ENCODE measurements at places on chromosomes 3 and 15.

GRCh38 chr15:51830276-51830806, 888 bp downstream of the TMOD3 start:
- DNase-seq = no peak

DNA sequence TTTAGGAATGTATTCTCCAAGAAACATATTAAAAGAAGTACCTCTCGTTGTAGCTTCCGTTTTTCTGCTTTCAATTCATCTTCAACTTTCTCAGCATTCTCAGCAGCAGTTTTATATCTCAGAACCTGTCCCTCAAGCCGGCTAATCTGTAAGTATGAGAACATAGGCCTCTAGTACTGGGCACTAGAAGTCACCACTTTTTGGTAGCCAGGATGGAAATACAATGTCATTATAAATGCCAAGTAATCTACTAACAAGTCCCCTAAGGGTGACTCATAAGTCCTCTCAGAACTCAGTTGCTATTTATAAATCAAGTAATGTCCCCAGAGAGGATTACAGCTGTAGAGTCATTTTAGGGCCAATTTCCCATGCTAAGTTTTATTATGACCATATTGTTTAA, 61.1 kb downstream of the MLH1 start:
- DNase-seq = no peak

DNA sequence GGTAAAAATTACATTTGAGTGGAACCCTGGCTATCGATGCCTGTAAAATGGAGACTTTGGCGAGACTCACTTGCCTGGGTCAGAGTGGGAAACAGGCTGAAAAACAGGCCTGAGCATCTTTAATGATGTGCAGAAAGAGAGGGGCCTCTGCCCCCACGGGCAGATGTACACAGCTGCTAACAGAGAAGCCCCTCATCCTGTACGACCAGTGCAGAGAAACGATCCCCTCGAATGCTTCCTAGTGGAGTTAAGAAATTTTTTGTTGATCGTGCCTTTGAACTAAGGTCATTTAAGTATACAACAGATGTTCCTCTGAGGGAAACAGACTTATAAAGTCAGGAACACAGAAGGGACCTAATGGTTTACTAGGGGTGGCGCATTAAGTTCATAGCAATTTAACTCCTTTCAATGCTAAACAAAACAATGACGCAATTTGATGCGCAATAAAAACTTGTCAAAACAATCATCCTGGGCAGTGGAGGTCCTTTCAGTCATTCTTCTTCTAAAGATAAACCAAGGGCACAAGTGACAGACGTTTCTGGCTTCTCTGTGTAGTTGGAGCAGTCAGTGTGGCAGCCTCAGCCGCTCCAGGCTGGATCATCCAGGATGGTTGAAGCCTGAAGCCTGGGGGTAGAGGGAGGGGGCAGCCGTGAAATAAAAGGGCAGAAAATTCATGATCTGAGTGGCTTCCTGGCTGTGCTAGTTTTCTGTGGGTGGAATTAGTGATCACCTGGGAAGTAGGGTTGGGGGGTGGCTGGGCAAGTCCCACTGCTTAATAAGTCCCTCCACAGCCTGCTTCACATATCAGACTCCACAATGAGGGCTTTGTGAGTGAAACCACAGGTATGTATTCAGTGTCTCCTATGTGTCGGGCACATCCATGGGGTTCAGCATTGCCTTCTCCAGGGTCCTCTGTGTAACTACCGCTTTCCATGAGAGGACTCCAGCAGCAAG, 50.8 kb upstream of the MRPS22 start:
- DNase-seq = no peak

DNA sequence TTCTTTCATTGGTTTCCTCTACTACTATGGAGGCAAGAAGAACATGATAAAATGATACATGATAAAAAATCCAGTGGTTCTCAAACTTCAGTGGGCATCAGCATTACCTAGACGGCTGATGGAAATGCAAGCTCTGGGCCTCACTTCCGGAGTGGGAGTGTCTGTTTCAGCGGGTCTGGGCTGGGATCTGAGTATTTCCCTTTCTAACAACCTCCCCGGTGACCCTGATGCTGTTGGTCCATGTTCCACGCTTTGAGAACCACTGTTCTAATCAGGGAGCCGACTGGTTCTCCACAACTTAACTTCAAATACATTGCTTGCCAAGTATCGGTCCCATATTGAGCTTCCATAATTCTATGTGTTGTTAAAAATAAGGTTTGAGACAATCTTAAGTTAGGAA, 712.3 kb upstream of the LMCD1 start:
- no peak for DNase-seq

DNA sequence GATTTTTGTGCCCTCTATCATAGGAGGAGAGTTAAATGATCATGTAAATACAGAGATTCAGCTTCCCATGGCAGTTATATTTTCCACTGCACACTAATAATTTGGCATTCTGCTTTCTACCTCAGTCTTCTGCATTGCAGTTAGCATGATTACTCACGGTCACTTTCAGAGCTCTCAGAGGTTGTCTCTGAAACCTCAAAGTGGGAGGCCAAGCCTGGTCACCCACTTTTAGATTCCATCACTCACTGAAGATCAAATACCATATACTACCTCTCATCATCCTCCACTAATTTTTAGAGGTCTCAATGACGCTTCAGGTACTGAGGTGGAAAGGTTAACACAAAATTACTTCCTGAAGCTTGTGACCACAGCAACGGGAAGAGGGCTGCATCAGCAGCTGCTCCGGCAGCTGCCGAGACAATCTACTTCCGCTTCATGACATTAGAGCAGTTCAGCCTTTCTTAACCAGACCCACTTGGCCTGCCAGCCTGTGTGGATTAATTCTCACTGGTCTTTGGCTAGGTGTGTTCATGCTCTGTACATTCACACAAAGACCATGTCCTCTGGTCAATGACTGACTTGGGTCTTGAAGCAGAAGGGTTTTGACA, 416.4 kb upstream of the PDZRN3 start:
- DNase-seq = no peak

- no peak for DNase-seq
Observed at GRCh38 chr3:138912237-138912636, 34.7 kb downstream of the FOXL2 start.

DNA sequence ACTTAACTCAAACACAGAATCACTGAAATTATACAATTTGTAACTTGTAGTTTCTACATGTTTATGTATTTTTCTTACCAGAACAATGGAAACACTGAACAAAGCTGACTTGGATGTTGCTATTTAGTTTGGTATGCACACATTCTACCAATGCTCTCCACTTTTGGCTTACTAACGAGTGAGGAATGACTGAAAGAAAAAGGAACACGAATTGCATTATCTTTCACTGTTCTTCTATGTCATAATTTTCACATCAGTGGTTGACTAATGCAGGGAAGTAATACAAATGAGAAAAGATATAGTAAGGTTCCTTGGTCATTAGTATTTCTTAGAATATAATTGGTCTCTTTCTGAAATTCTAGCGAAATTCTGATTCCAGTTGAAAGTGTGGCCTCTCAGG, 9.8 kb upstream of the CNTN3 start:
- no peak for DNase-seq

GRCh38 chr3:124969190-124969589, 34.6 kb upstream of the MUC13 start:
- DNase-seq = no peak

- DNase-seq = no peak
Observed at GRCh38 chr15:38692789-38693062, 128.1 kb upstream of the RASGRP1 start.

- no peak for DNase-seq
Observed at GRCh38 chr3:57009367-57009766, 51.1 kb upstream of the SPATA12 start.

DNA sequence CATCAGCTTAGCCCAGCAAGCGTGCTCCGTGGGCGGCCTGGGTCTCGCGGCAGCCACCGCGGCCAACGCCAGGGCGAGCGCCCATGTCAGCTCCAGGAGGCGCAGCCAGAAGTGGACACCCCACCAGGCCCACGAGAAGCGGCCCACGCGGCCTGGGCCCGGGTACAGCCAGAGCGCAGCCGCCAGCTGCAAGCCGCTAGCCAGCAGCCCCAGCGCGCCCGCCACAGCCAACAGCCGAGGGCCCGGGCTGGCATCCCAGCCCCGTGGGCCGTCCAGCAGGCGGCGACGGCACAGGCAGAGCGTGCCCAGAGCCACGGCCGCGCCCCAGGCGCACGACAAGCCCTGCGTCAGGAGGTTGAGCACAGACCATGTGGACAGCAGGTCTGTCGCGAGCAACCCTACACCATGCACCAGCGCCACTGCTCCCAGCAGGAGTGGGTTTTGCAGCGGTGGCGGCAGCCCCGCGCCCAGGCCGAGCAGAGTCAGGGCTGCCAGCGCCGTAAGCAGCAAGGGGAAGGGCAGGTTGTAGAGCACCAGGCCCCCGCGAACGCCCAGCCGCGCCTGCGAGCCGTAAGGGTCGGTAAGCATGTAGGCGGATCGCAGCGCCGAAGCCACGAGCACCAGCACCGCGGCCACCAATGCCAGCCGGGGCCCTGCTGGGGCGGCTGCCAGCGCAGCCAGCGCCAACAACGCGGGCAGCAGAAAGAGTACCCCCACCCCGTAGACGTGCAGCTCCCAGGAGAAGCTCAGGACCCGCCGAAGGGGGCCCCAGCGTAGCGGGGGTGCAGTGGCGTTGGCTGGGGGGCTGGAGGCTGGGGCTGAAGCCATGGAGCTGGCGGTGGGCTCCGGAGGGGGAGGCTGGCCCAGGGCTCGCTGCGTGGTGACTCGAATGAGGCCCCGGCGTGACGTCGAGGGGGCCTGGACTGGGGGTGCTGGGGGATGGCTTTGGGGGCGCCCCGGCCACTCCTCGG, 4.9 kb downstream of the PRRT3 start:
- no peak for DNase-seq

- DNase-seq = no peak
Observed at GRCh38 chr3:136490646-136491405, 240.7 kb downstream of the PCCB start.

GRCh38 chr15:85010386-85011159, 28.9 kb downstream of the PDE8A start:
- no peak for DNase-seq

DNA sequence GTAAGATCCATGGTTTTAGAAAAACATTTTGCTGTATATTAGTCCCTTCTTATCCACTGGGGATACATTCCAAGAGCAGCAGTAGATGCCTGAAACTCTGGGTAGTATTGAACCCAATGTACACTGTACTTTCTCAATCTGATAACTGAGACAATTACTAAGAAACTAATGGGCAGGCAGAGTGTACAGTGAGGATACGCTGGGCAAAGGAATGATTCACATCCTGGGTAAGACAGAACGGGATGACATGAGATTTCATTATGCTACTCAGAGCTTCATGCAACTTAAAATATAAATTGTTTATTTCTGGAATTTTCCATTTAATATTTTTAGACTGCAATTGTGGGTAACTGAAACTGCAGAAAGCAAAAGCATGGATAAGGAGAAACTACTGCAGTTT, 46.2 kb upstream of the TEX55 start:
- no peak for DNase-seq

DNA sequence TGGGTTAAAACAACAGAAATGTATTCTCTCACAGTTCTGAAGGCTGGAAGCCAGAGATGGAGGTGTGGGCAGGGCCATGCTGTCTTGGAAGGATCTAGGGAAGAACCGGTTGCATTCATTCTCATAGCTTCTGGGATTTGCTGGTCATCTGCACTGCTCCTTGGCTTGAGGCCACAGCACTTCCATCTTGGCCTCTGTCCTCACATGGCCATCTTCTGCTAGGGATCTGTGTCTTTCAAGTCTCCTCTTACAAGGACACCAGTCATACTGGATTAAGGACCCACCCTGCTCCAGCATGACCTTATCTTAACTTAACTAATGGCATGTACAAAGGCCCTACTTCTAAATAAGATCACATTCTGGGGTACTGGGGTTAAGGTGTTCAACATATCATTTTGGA, 47.7 kb downstream of the RPLP1 start:
- DNase-seq = no peak

- no peak for DNase-seq
Observed at GRCh38 chr3:133388696-133389395, 11.0 kb upstream of the BFSP2 start.

- no peak for DNase-seq
Observed at GRCh38 chr3:156478891-156479290, 76.0 kb downstream of the SSR3 start.

DNA sequence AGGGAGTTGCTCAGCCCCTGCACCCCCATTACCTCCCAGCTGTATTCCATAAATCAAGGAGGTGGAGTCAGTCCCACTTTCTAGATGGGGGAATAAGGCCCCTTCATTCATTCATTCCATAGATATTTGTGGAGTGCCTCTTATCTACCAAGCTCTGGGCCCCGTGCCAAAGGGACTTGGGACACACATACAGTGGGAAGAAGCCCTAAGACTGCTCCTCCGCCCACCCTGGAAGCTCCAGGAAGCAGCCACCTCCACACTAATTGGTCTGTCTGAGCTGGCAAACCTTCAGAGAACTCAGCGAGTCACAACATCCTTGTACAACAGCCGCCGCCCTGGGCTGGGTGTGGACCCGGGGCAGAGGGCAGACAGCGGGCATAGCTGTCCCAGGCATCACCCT, 6.4 kb downstream of the STRA6 start:
- no peak for DNase-seq

DNA sequence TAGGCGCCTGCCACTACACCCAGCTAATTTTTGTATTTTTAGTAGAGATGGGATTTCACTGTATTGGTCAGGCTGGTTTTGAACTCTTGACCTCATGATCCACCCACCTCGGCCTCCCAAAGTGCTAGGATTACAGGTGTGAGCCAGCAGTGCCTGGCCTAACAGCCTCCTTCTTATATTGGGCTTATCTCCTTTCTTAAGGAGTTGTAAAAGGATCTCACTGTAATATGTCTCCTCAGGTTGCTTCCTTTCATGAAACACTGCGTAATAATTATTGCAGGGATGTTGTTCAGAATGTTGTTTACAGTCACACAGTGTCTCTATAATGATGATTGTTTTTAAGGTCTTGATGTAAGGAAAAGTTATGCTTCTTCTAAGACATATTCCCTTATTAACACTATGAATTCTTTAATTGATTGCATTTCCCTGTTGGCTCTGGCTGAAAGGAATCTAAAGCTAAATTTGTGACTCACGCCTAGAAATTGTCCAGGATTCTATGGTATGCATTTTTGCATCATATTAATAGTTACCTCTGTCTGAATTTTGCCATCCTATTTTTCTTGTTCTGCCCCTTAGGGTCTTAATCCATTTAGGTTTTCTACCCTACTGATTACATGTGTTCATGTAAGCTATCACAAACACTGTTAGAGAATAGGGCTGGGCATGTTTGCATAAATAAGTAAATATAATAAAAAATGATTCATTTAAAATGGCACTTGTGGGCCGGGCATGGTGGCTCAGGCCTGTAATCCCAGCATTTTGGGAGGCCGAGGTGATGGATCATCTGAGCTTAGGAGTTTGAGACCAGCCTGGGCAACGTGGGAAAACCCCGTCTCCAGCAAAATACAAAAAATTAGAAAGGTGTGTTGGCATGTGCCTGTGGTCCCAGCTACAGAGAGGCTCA, 24.5 kb upstream of the RNF111 start:
- DNase-seq = no peak

GRCh38 chr15:38626443-38627050, 61.9 kb upstream of the RASGRP1 start:
- DNase-seq = no peak

DNA sequence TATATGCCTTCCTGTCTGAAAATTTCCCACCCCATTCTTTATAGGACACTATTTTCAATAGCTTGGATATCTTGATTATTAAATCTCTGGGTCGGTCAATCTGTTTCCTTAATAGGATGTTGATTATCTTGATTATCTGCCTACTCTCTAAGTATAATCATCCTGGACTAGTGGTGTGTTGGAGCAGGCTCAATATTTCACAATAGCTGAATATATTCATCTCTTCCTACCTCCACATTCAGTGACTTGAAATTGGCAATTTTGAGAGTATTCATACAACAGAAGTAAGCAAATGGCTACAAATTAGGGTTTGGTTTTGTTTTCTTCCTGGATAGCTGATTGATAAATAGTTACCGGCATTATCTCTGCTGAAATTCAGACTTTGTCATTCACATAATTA, 1162.6 kb downstream of the ROBO1 start:
- DNase-seq = no peak
